ENCODE measurements at places on chromosomes 12 and 14.

- DNase-seq = peak; percentile 66
These were observed 4.7 kb downstream of the NAB2 start for GRCh38 chr12:57093415-57094207.

DNA sequence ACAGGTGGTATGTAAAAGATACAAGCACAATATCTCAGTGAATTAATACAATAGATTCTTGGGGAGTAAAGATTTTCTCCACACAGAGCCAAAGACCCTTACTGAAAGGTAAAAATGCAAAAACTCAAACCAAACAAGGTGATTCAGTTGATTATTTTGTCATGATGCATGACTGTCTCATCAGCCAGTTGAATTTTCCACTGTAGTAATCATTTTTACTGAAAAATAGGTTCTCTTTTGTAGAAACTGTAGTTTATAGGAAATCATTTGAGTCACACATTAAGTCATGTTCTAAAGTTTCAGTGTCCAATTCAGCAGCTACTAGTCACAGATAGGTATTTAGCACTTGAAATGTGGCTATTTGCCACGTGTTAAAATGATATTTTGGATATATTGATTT, 53.6 kb downstream of the PPFIA2 start:
- no peak for DNase-seq

DNA sequence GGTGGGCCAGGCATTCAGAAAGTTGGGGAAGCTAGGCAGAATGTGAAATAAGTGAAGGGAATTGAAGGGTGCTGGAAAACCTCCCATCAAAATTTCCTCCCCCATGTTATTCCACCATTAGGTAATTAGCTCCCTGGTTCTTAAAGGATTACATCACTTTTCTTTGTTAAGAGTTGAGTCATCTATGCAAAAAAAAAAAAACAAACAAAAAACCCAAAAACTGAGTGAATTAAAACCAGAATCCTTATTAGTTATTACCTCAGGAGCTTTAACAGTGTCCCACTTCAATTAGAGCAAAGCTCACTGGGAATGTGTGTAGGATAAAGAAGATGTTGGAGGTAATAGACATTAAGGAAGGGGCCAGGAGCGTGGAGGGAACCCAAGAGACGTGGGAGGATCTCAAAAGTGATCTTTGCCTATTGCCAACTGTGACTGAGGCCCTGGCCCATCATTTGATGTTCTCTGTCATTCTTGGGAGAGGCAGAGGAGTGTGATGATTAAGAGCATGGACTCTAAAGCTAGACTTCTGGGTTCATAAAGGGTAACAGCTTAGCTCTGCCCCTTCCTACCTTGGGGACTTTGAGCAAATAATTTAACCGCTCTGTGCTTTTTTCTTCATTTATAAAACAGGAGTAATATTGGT, 364.7 kb downstream of the APAF1 start:
- no peak for DNase-seq

GRCh38 chr14:63308723-63309317, 9.9 kb downstream of the GPHB5 start:
- DNase-seq = no peak

DNA sequence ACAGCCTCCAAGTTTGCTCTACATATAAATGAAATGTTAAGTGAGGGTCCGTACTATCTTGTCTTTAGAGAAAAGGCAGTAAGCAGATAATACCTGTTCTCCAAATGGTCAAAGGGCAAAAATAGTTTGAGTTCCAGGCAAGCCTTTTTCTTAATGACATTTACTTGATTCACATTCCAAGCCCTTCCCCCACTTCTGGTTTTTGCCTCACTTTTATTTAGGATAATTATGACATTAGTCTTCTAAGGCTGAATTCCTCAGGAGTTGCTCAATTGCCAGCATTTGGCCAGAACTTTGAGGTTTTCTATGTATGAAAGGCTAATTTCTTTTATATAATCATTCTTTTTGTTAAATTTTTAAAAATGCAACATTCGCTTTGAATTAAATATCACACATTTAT, 62.5 kb upstream of the DUSP6 start:
- no peak for DNase-seq

DNA sequence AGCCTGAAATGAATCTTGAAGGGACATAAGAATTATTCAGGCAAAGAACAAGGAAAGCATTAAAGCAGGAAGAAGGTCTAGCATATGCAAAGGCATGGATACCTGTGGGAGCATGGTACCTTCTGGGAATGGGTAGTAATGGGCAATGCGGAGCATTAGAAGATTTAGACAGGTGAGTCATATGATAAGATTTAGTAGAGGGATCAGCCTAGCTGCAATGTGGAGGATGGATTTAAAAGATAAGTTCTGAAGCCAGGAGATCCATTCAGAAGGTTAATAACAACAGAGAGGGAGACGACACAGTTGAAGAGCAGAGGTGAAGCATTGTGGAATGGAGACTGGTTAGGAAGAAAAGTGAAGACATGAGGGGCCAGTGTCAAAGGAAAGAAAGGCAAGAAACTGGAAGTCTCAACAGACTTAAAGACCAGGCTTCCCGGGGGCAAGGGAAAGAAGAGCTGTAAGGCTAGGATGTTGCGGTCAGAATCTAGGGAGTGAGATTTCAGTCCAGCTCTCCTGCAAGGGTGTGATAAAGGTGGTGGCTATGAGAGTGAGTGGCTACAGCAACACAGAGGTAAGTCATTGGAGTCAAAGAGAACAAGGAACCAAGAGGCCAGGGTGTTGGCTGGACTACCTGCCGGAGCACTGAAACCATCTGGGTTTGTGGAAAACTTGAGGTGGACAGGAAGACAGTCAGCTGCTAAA, 5.6 kb upstream of the STAT6 start:
- no peak for DNase-seq

DNA sequence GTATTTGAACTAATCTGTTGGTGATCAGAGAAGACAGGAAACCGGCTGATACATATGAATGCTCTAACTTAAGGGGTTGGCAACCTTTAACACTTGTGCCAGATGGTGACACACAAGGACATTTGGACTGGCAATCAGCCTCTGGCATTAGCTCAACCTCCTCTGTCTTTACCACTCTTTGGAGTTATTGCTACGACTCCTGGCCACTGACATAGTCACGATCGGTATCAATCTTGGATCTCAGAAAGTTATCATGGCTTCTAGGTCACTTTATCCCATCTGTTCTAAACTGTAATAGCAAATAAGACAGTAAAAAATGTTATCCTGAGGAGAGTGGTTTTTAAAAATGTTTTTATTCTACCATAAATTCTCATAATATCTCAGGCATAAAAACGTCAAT, 575.2 kb upstream of the MDGA2 start:
- no peak for DNase-seq

- peak; percentile 18 for DNase-seq
These were observed 32.2 kb upstream of the SERPINA6 start for GRCh38 chr14:94355191-94355794.

DNA sequence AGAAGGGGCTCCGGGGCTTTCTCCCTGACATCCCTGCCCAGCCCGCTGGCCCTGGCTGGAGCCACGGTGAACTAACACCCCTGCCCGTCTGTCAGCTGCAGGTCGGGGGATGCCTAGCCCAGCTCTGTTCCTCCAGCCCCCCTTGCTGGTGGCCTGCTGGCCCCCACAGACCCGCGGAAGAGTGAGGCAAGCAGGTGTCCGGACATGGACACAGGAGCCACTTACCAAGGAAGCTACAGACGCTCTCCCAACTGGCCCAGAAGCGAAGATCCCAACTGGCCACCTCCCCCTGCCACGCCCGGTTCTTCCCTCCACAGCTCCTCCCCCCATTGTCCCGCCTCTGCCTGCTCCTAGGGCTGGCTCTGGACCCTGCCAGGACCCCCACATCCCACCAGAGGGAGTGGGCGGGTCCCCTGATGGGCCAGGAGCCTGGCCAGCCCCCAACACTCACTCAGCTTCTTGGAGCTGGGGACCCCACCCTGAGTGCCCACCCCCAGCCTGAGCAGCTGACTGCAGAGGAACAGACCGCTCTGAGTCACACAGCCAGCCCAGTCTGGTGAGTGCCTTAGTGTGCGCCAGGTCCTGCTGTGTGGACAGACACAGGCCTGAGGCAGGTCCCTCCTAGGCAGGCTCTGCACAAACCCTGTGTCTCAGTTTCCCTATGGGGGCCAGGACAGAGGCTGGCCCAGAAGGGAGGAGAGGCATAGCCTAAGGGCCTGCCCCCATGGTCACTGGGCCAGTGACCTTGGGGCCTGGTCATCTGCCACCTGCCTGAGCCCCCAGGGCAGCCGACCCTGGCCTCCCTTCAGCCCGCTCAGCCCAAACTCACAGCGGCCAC, 7.7 kb downstream of the AHNAK2 start:
- no peak for DNase-seq

DNA sequence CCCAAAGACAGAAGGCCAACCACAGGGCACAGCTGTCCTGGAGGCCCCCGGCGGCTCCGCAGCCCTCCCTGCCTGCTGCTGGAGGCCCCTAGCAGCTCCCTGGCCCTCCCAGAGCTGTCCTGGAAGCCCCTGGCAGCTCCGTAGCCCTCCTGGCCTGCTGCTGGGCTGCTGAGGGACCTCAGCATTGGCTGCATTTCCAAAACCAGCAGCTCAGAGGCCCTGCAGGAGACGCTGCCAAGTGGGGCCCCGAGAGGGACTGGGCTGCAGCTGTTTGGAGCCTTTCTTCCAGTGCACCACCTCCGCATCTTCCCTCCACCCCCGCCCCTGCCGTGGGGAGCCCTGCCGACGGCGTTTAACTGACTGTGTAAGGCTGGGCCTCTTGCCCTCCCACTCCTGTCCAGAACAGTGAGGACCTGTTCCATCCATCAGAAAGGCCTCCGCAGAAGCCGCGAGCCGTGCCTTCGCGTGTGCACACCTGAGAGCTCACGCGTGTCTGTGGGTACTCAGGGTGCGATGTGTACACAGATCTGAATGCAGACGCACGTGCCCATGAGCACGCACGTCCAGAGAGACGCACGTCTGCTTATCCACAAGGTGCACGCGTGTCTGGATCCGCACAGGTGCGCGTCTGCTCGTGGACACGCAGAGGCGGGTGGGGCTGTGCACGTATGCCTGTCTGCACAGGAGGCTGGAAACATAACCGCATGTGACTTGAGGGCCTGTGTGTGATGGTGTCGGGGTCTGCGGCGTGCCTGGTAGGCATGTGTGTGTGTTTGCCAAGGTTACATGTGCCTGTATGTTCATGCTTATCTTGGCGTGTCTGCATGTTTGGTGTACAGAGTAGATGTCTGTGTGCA, 57.0 kb upstream of the FBRSL1 start:
- peak; percentile 90 for DNase-seq

DNA sequence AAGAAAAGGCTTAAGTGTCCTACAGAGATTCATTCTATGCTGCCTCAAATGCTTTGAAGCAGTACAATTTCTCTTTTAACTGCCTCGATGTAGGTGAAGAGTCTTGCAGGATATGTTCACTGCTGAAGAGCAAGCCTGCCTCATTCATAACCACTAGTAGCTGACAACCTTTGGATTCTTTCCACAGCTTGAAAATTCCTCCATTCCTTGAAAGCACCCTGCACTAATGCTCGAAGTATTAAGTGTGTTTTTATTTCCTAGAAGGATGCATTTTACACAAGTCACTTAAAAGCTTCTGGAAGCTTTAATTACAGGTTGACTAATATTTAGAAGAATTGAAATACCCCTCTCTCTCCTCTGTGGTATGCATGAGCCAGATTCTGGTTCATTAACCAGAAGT, 429.4 kb downstream of the DIO2 start:
- no peak for DNase-seq

- no peak for DNase-seq
These were observed 28.3 kb downstream of the KCTD10 start for GRCh38 chr12:109448707-109449390.
